ENCODE measurements at places on chromosomes 11 and 22.
A peak's percentile ranks its signal among the peaks of the same experiment; 100 is the strongest.

DNA sequence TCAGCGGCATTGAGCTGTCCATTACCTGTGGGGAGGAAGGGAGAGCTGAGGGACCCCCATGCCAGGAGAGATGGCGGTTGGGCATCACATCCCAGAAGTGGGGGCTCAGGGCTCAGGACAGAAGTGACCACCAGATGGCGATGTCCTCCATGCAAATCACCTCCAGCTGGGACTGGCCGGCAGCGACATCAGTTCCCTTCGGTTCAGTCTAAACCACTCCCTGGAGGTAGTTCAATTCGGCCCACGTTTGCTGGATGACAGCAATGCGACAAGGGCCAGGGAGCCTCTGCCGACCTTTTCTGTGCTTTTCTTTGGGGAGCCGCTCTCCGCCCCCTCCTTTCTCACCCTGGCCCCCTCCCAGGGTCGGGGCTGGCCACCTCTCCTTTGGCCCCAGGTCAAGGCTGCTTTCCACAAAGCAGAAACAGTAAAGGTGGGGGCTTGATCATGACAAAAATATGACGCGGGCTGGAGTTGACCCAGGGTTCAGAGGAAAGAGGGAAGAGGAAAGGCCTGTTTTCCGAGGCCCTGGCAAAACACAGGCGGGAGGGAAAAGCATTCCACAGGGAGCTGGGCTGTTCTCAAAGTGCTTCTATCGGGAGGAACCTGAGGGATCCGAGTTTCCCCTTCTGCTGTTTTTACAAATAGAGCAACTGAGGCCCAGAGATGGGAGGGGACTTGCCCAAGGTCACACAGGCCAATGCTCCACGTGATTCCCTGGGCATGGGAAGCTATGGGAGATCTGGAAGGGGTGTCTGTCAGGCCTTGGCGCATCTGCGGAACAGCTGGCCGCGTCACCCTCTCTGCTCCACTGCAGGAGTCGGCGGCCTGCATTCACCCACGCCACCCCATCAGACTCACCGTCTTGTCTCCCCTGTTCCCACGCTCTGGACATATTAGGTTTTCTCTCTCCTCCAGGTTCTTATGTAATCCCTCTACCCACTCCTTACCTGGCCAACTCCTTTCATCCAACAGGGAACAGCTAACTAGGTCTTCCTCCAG, 54.7 kb downstream of the FBXO7 start:
- no peaks in the 10 kb centered on the region for H3K36me3 ChIP-seq
- no peak overlapping the region for H3K4me3 ChIP-seq
- peaks cover 9% of the 10 kb centered on the region for H3K27me3 ChIP-seq
- DNase-seq: peak; percentile 30
- H3K4me1 ChIP-seq: no peaks in the 10 kb centered on the region

DNA sequence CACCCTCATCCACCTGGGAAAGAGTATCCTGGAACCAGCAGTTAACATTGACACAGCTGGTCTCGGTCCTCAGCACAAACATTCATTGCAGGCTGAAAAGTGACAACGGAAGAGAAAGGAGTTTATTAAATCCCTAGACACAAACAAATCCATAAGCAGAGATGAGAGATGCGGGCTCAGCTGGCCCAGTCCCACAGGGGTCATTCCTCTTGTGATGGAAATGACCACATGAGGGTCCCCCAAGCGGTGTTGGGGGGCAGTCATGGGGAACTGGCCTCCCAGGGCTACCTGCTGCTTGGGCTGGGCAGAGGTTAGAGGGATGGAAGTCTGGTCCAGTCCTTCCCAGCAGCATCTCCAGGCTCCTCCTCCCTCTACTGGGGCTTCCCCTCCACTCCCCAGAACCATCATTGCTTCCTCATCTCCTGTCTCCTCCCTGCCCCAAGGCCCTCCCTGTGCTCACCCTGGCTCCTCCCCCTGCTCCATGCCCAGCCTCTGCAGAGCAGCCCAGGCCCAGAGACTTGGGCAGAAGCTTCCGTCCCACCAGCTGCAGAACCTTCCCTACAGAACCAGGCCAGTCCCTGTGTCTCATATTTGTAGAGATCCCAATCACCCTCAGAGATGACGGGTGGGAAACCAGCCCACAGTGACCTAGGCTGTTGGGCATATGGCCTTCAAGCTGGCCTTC, 5.4 kb upstream of the IGLL5 start:
- no peak for DNase-seq
- H3K4me3 ChIP-seq: no peak overlapping the region
- peaks cover 68% of the 10 kb centered on the region for H3K4me1 ChIP-seq
- peaks cover 3% of the 10 kb centered on the region for H3K27me3 ChIP-seq
- H3K36me3 ChIP-seq: no peaks in the 10 kb centered on the region

GRCh38 chr11:120807414-120808150, 216.3 kb upstream of the TBCEL start:
- no peak overlapping the region for H3K4me3 ChIP-seq
- H3K36me3 ChIP-seq: no peaks in the 10 kb centered on the region
- H3K27ac ChIP-seq: no peak overlapping the region
- H3K27me3 ChIP-seq: peaks cover 15% of the 10 kb centered on the region
- no peaks in the 10 kb centered on the region for H3K4me1 ChIP-seq

GRCh38 chr22:22811016-22812009, 76.3 kb upstream of the IGLL5 start:
- no peaks in the 10 kb centered on the region for H3K36me3 ChIP-seq
- no peak overlapping the region for H3K27ac ChIP-seq
- DNase-seq: no peak
- H3K4me3 ChIP-seq: peak overlapping the region; percentile 39
- peaks cover 2% of the 10 kb centered on the region for H3K27me3 ChIP-seq
- peaks cover 15% of the 10 kb centered on the region for H3K4me1 ChIP-seq

DNA sequence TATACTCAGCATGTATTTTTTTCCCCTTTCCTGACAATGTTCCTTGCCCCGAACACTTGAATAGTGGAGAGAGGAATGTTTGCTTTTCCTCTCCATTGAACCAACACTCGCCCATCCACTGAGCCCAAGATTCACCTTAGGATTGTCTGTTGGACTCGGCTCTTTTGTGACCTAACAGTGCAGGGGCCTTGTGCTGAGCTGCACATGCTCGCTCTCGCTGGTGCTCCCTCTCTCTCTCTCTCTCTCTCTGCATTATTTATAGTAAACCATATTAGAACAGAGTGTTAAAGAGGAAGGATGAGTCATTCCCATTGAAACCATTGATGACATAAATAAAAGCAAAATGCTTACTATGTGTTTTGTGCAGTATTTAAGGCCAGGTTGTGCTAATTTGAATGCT, 20.7 kb downstream of the ZBTB16 start:
- DNase-seq: no peak
- H3K36me3 ChIP-seq: no peaks in the 10 kb centered on the region
- H3K27me3 ChIP-seq: peaks cover 36% of the 10 kb centered on the region
- peaks cover 24% of the 10 kb centered on the region for H3K4me1 ChIP-seq

DNA sequence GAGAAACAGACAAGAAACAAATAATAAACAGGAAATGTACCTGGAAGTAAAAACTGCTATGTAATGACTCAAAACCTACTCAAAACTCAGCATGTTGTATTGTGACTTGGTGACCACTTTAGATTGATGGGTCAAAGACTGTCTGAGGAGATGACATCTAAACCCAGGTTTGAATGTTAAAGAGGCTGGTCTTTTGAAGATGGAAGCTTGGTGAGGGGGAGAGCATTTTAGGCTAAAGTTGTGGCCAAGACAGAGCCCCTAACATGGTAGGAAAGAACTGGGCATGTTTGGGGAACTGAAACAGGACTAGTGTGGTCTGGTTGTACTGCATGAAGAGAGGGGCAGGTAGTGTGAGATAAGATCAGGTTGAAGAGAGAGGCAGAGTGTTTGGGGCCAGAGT, 85.3 kb upstream of the MYO18B start:
- peaks cover 42% of the 10 kb centered on the region for H3K4me1 ChIP-seq
- H3K36me3 ChIP-seq: peaks cover 12% of the 10 kb centered on the region
- H3K27me3 ChIP-seq: no peaks in the 10 kb centered on the region
- peak; percentile 38 for DNase-seq
- peak overlapping the region; percentile 21 for H3K27ac ChIP-seq

DNA sequence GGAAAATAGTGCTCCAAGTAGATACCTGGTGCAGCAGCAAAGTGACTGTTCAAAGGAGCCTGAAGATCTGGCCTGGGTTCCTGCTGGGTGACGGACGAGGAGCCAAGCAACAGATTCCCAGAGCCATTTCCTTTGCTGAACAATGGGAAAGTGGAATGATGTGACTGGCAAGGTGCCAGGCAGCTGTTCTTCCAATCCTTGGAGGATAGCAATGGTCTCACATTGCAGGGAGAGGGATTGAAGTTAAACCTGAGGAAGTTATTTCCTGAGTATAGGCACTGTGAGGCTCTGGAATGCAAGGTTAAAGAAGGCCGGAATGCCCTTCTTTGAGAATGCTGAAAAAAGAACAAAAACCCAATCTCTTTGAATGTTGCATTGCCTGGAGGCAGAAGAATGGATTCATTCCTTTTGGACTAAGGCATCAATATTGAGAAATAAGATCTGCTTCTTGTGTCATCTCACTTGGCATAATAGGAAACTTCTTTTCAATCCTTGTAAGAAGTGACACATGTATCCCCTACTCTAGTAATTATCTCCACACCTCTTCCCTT, 223.8 kb downstream of the BLID start:
- no peaks in the 10 kb centered on the region for H3K36me3 ChIP-seq
- H3K27me3 ChIP-seq: peaks cover 2% of the 10 kb centered on the region
- no peak for DNase-seq

DNA sequence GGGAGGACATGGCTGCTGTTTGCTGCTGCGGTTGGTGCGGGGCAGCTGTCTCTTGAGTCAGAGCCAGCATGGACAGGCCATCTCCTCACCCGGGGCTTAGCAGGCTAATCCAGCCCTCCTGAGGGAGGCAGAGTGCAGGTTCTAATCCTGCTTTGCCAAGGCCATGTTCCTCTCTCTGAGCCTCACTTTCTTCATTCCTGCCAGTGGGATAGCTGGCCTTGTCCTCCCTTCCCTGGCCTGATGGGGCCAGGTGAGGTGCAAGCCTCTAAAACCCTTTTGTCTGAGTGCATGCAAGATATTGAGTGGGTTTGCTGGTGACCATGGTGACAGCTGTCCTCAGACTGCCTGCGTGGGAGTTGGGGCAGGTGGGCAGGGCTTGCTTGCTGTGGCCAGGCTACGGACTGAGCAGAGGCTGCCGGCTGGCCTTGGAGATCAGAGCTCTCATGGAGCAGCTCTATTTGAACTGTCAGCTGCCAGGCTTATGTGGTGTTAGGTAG, 3.6 kb downstream of the USP35 start:
- DNase-seq: no peak
- H3K4me3 ChIP-seq: no peak overlapping the region
- peaks cover 8% of the 10 kb centered on the region for H3K36me3 ChIP-seq
- no peak overlapping the region for H3K27ac ChIP-seq

DNA sequence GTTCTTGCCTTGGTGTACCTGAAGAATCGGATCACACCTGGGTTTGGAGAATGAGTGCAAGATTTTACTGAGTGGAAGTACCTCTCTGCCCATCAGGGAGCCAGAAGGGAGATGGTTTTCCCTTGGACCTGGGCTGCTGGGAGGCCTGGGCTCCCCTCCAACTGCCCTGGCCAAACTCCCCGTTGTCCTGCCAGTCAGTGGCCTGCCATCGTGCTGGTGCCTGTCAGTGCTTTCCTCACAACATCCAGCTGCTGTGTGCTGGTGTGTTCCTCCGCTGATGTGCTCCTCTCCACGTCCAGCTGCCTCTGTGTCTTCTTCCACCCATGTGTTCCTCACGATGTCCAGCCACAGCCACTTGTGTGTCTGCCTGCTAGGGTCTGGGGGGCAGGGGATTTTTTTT, 87.9 kb upstream of the CLPB start:
- DNase-seq: no peak
- no peak overlapping the region for H3K4me3 ChIP-seq
- H3K27ac ChIP-seq: no peak overlapping the region
- H3K36me3 ChIP-seq: no peaks in the 10 kb centered on the region

GRCh38 chr11:106983261-106983660, 35.0 kb downstream of the GUCY1A2 start:
- DNase-seq: no peak
- H3K36me3 ChIP-seq: no peaks in the 10 kb centered on the region

GRCh38 chr11:106961518-106961917, 56.8 kb downstream of the GUCY1A2 start:
- H3K4me1 ChIP-seq: no peaks in the 10 kb centered on the region
- no peak overlapping the region for H3K4me3 ChIP-seq
- H3K27ac ChIP-seq: no peak overlapping the region
- no peaks in the 10 kb centered on the region for H3K36me3 ChIP-seq
- no peak for DNase-seq

DNA sequence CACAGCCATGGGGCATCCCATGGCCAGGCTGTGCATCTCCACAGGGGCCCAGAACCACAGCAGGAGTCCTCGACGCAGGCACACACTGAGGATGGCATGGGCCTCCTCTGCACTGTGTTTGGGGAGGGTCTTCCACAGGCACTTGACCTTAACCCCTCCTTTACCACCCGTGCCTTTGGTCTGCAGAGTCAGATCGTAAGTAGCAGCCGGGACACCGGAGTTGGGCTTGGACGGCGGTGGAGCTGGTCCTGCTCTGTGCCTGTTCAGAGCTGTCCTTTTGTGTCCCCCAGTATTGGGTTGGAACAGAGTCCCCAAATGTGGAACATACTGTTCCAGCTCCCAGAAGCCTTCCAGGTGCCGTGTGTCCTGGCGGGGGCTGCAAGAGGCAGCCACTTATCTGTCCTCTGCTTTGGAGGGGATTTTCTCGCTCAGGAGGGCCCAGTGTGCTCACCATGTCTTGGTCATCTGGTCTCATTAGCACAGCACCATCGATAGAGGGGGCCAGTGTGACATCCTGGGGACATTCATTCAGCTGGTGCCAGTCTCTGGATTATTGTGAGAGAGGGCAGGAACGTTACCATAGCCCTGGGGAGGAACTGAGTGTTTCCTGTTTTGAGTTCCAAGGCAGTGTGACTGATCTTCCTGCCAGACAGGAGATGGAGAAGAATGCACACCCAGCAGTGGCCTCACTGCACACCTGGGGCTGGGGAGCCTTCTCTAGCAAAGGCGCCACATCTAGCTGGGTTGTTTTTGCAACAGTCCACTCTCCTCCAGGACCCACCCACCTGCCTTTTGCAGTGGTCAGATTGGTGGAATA, 12.4 kb downstream of the CRELD2 start:
- H3K27me3 ChIP-seq: no peaks in the 10 kb centered on the region
- H3K27ac ChIP-seq: peak overlapping the region; percentile 95
- peak; percentile 65 for DNase-seq
